ENCODE measurements at places on chromosomes 7 and 10.
A peak's percentile ranks its signal among the peaks of the same experiment; 100 is the strongest.

DNA sequence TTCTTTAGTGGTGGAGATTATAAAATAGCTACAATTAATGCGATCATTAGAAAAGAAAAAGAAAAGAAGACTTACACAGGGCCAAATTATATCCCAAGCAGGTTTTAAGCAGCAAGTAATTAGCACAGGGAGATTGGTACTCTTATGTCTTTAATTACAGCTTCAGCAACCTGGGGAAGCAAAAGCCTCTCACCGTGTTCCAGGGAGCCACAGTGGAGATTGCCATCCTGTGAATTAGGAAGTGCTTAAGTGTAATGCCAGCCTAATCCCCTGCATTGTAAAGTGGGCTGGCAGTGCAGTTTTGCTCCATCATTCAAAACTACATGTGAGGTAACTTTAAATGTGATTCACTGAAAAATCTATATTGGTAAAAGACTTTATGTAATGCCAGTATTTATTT lies 533.5 kb upstream of the COBL start:
- DNase-seq, result no peak

GRCh38 chr10:15120523-15120922 lies 23.4 kb downstream of the RPP38 start:
- DNase-seq, result no peak

GRCh38 chr10:99266383-99266782 lies 30.7 kb upstream of the HPSE2 start:
- DNase-seq, result peak; percentile 77

DNA sequence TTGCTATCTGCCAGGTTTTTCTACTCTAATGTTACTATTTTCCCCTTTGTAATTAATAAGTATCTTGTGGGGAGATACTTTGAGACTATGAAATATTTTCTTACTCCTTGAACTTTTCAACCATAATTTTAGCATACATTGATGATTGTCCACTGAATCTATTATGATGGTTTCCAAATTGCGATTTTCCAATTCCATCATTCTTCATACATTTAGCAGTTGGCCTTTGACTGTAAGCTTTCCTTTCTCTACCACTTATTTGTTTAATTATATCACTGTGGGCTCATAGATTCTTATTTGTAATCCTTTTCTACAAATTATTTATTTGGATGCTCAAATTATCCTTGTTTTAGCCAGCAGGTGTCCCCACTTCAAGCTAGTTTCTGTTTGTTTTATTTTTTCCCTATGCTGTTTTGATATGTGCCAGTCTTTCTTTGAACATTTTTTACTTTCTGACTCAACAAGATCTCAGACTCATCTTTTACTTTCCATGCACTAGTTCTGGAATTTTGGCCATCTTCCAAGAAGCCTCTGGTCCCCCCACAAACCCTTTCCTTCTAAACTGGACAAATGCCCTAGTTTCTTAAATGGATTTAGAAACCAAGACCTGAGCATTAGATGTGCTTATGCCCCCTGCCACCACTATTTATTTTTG lies 11.4 kb upstream of the MRPS16 start:
- no peak for DNase-seq

- no peak for DNase-seq
Observed at GRCh38 chr7:54278847-54279246, 263.3 kb upstream of the VSTM2A start.

- DNase-seq, result no peak
Observed at GRCh38 chr10:11242443-11243387, 225.0 kb downstream of the CELF2 start.

GRCh38 chr10:115942101-115942500 lies 330.9 kb downstream of the GFRA1 start:
- no peak for DNase-seq

DNA sequence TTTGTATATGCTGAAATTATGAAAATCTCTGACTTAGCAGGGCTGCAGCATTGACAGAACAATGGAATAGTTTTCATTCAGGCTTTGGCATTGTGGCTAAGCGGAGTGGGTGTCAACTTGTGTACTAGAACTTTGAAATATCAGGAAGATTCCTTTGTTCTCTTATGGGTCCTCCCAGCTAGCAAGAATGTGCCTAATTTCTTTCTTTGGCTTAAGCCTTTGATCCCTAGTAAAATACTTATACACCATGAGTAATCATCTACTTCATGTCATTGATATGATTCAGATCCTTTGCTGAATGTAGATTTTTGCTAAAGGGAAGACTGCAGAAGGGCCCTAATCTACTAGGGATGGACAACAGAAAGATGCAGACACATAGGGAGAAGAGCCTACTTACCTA lies 6.2 kb downstream of the AVL9 start:
- DNase-seq, result no peak

GRCh38 chr7:142440906-142441411 lies 183.1 kb upstream of the PRSS58 start:
- DNase-seq, result no peak

GRCh38 chr7:2242541-2243429 lies 759 bp downstream of the NUDT1 start:
- no peak for DNase-seq

DNA sequence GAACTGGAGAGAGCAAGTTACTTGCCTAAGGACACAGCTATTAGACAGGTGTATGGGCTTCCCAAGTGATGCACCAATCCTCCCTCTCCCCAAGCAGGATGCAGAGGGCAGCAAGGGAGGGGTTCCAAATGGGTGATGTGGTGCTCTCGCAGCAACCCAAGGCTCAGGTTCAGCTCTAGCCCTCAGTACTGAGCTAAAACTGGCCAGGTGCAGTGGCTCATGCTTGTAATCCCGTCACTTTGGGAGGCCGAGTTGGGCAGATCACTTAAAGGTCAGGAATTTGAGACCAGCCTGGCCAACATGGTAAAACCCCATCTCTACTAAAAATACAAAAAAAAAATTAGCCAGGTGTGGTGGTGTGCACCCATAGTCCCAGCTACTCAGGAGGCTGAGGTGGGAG lies 40.7 kb downstream of the GPRIN2 start:
- no peak for DNase-seq

DNA sequence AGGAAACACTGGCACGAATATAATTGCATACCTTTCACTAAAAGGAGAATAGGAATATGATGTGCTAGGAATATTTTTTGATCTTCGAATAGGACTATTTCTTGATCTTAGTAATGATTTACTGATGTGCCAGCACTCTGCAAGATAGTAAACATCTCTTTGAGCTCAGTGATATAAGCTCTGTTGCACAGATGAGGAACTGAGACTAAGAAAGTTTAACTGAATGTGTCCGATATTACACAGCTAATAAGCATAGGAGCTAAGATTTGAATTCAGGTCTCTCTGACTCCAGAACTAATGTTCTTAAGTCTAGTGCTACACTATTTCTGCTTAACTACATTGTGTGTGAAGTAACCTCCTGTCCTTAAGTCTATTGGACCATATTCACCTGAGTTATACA lies 98.4 kb upstream of the PTPRZ1 start:
- no peak for DNase-seq

- no peak for DNase-seq
Observed at GRCh38 chr7:99120501-99120900, 23.4 kb downstream of the SMURF1 start.

DNA sequence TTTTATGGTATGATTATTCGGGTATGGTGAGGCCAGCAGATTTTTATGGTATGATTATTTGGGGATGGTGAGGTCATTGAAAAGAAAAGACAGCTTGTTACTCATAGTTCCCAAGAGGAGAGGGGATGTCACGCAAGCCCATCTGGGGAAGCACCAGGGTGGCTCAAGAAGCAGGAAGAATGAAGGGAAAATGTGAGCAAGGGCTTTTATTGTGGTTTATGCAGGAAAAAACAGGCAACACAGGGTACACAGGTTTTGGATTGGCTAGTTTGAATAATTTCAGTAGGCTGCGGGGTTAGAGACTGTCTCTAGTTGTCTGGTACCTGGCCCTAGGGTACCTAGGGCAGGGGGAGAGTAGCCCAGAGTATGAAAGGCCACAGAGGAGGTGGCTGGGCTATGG lies 26.8 kb upstream of the DGKI start:
- DNase-seq, result no peak

DNA sequence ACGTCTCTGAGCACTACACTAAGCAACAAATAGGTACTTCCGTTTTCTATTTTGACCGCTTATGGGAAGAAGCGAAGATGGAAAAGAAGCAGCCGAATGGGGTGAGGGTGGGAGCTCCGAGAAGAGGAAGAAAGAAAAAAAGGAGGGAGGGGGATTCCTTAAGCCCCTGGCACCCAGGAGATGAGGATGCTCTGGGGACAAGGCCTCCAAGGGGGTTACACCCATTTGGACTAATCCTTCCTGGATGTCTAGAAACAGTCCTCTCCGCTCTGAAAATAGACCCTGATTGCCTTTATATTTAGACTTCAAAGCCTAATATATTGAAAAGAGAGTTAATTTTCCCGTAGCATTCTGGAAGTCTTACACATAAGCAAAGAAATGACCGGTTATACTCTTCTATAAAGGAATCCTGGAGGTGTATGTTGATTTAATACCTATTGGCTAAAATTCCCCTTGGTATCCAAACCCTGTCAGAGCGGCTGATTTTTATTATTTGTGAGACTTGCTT lies 676 bp upstream of the HTR7 start:
- no peak for DNase-seq

- DNase-seq, result no peak
Observed at GRCh38 chr10:127612-128432, 7.4 kb upstream of the ZMYND11 start.

GRCh38 chr10:93245147-93245546 lies 171.5 kb downstream of the CYP26A1 start:
- DNase-seq, result no peak

DNA sequence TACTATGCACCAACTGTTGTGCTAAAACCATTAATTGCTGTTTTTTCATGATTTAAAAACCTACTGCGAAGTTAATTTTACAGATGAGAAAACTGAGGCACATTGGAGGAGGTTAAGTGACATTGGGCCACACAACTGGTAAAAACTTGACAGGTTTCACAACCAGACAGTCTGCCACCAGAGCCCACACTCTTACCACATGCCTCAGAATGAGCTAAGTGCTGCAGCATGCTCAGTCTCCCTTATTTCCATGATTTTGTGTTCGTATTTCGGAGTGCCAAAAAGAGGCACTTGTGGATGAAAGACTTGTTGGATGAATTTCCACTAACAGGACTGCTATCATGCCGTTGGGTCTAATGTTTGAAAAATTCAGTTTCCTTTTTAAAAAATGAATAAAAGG lies 77.4 kb downstream of the PCLO start:
- no peak for DNase-seq

DNA sequence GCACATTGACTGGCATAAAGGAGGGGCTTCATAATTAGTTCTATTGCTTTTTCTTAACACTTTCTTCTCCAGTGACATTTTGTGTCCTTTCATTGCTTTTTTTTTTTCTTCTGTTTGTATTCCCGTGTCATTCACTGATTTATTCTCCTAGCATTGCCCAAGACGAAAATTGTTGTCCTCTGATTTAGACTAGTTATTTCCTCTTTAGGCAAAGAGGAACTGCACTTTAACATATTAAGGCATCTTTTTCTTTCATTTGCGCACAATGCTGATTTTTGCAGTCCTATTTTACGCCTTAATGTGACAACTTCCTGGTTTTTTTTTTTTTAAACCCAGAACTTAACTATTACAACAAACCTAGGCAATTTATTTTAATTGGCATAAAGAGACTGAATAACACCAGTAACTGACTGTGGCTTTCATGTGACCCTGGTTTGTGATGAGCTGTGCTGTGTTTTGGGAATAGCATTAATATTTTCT lies 39.7 kb downstream of the ARID5B start:
- no peak for DNase-seq

GRCh38 chr7:499853-500485 lies 19.7 kb downstream of the PDGFA start:
- no peak for DNase-seq

DNA sequence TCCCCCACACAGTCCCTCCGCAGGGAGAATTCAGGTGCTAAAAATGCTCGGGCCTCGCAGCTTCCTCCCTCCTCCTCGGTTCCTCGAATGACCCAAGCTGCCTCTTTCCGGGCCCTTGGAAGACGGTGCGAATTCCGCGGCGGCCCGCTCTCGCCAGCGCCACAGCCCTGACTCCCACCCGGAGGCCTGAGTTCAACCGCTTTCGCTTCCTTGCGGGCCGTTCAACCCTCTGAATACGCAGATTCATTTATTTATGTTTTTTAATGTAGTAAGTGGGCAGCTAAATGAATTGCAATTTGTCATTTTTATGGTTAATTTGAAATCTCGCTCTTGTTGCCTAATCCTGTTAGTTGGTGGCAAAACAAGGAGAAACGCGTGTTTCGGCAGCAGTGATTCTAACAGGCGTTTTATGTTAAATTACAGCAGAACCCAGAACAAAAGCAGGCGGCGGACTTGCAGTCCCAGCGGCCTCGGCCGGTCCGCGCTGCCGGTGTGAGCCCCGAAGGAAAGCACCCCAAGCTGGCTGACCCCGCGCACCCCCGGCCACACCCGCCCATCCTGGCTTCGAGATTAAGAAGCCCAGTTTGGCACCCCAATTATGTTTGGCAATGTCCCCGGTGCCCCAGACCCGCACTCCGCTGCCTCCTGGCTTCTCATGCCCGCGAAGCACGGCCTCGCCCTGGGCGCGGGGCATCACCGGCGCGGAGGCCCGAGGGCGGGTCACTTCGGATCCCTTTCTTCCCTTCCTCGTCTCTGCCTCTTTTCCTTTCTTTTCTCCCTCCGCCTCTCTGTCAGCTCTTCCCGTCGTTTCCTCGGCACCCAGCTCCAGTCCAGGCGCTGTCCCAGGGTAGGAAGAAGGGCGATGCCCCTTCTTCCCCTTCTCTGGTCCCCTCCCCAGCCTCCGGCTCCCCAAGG lies 75.9 kb downstream of the INSIG1 start:
- DNase-seq, result no peak

DNA sequence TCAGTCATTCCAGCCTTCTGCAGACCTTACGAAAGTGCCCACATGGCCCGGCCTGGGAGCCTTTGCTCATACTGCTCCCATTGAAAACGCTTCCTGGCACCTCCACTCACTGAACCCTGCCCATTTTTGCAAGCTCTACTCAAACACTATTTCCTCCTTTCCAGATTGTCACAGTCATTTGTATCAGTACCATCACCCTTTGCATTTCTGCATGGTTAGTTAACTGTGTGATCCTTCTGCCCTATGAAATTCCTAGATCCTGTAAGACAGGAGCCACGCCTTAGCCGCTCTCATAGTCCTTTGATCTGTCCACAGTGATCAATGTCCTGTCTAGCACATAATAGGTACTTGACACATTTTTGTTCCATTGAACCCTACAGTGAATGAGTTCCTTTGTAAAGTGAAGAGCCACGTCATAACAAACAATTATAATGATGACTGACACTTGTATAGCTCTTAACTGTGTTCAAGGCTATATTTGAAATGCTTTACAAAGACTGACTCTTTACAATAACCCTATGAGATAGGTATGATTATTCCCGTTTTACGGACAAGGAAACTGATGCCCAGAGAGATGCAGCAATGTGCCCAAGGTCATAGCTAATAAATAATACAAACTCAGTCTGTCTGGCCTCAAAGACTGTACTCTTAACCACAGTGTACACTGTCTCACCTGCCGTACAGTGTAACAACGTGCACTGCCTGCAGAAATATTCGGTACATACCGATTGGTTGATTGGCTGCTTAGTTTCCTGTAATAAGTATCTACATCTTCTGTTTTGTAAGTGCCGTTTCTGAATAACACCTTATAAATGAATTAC lies 16.6 kb upstream of the ITIH2 start:
- no peak for DNase-seq

- no peak for DNase-seq
Observed at GRCh38 chr7:107179326-107180164, 10.7 kb downstream of the HBP1 start.

All from ecto neural progenitor cell (in vitro differentiated cells).